ENCODE measurements at places on chromosomes 13 and 19. TPM values are rescaled to one million over a fixed set of nuclear protein-coding genes. Genes with fewer than 3 reads are reported as not detected.

ZNF534 gene
- total RNA-seq, result not detected

MCOLN1 gene
- total RNA-seq, result 9.4 TPM

PRSS57 gene
- total RNA-seq, result 0.23 TPM

MAST1 gene
- total RNA-seq, result 1.8 TPM

TSHZ3 gene
- total RNA-seq, result 2.2 TPM

RFPL4AL1 gene
- not detected for total RNA-seq

CLEC17A gene
- total RNA-seq, result not detected

NLRP9 gene
- not detected for total RNA-seq

KL gene
- total RNA-seq, result 0.05 TPM

COL4A1 gene
- total RNA-seq, result 110 TPM

PPM1N gene
- total RNA-seq, result 9.0 TPM

PEG3 gene
- total RNA-seq, result not detected

AMER2 gene
- not detected for total RNA-seq

COL4A2 gene
- total RNA-seq, result 154 TPM

CBARP gene
- 2.9 TPM for total RNA-seq

TNFSF9 gene
- total RNA-seq, result 2.3 TPM

TEKTIP1 gene
- total RNA-seq, result not detected

ELSPBP1 gene
- total RNA-seq, result not detected

TEX26 gene
- not detected for total RNA-seq

ZNF429 gene
- total RNA-seq, result not detected

C19orf18 gene
- total RNA-seq, result not detected

ZNF726 gene
- 0.52 TPM for total RNA-seq

ZNF536 gene
- not detected for total RNA-seq

SLC25A41 gene
- total RNA-seq, result 0.13 TPM

KLK15 gene
- not detected for total RNA-seq

RNF17 gene
- total RNA-seq, result not detected

FUT6 gene
- not detected for total RNA-seq

CNN2 gene
- 87.8 TPM for total RNA-seq

ERCC1 gene
- 171 TPM for total RNA-seq

ZNF329 gene
- total RNA-seq, result 3.2 TPM

CALR3 gene
- total RNA-seq, result not detected

SIGLEC10 gene
- 0.08 TPM for total RNA-seq

KLC3 gene
- total RNA-seq, result 1.4 TPM

TLE6 gene
- 4.4 TPM for total RNA-seq

CPT1C gene
- total RNA-seq, result 14.1 TPM

DGKH gene
- 6.1 TPM for total RNA-seq

AKT1S1 gene
- total RNA-seq, result 102 TPM

PLVAP gene
- not detected for total RNA-seq

EFNB2 gene
- 5.7 TPM for total RNA-seq

All from A549 treated with Hydrocortisone at 1 μM for 4 hours (cell line).